ENCODE measurements at places on chromosomes 1 and 21.

GRCh38 chr1:181133969-181134418, 45.5 kb downstream of the IER5 start:
- no peak for DNase-seq

DNA sequence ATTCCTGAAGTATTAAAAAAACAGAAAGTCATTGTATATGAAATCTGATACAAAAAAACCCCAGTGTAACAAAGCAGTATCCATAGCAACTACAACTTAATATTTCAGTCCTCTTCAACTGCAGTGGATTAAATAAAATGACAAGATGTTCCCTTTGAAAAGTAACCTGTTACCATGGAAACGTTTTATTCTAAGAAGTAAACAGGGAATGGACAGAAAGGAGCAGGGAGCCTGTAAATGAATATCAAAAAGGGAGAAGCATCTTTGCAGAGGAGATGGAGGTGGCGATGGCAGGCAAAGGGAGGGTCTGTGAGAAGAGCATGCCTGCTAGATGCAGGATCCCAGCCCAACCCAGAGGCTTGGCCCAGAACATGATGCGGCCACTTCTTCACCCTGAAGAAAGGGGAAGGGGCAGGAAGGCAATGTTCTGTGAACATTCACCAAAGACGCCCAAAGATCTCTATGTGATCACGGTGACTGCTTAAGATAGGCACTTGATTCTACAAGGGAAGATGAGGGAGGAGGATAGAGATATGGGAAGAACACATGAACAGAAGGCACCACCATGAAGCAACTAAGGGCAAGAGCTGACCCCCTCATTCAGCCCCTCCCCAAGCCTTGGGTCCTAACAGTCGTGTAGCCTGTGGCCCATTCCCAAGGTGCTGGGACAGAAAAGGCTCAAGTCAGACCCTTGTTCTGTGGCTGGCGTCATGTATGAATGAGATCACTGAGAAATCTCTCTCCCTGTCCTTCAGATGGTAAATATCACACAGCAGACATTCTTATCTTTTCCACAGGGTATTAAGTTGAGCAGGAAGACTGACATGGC, 200.0 kb downstream of the SLC45A1 start:
- no peak for DNase-seq

GRCh38 chr1:29180497-29181412, 945 bp downstream of the SRSF4 start:
- no peak for DNase-seq

DNA sequence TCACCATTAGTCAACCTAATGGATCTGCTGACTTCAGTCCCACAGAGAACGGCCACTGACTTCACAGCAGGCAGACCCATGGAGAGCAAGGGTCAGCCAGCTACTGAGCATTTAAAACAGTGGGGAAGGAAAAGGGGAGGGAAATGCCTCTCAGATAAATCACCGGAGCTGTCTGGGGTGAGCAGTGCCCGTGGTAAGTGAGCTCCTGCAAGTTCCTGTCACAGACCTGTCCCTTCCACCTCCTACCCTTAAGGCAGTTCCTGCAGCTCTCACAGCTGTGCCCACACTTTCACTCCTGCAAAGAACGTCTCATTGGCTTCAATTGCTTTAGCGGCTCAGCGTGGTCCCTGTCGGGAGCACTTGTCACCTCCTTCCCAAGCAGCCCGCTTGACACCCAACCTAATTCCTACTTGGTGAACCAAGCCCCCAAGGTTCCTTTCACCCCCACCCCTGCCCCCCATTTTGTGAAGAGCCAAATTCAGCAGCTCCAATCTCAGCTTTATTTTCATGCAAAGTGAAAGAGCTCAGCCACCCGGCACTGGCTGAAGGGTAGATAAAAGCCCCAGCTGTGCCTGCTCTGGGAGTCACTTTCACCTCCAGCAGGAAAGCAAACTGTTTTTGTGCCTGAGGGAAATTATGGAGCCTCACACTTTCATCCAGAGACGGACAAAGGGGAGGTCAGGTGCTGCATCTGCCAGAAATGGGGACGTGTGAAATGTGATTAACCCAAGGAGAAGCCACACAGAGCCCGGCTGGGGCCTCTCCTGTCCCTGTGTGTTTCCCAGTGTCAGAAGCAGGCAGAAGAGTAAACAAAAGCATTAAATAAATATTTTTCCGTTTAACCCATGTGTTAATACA, 306.2 kb downstream of the TTLL7 start:
- no peak for DNase-seq

DNA sequence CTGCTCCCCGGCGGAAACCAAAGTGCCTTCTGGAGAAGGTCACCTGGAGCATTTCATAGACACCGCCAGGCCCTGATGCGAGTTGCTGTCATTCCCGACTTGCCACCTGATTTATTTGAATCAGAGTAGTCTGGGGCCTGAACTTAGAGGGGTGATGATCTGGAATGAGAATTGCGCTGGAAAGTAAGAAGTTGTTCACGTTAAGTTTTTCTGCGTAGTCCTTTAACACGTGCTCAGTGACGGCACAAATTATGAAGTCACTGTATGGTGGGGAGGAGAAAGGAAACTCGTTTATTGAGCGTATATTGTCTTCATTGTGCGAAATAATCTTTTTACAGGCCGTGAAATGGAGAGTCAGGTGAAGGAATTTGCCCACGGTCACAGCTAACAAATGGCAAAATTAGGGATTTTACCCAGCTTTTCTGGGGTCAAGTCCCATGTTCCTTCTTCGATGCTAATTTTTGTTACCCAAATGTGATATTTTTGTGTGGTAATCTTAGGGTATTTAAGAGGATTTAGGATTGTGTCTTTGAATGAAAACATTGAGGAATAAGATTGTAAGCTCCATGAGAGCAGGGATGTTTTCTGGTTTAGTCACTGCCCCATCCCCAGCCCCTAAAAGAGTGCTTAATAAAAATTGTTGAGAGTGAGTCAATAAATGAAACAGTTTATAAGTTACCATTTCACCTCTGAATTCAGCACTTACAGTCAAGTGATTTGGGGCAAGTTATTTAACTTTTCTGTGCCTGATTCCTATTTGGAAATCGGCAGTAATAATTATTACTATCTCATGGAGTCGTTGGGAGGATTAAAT, 46.4 kb upstream of the NBL1 start:
- DNase-seq = no peak

DNA sequence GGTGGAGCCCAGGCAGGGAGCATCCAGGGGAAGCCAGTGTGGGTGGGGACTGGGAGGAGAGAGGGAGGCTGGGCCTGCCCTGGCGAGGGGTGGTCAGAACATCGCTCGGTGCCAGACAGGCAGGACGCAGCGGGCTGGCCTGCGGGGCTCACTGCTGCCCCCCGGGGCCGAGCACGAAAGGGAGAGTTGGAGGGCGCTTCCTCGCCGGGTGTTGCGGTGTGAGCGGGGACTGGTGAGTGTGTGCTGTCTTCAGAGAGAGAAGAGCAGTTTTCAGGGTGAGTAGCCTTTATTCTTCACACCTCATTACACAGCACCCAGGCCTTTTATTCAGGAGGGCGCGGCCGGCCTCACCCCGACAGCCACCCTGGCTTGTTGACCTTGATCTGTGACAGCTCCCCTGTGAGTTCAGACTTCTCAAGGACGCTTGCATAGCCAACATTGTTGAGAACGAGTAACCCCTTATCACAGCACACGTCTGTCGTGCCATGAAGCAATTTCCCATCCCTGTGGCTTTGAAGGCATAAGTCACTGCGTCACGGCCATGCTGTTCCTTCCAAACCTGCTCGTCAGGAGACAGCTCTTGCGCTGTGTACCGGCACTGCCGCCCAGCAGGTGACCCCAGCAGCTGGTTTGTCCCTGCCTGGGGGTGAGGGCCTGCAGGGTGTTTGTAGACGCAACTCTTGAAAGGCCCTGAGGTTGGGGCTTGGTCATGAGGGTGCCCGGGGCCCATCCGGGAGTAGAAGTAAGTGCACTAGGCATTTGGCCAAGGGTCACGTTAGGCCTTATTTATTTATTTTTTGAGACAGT, 54.6 kb downstream of the PRKCZ start:
- no peak for DNase-seq

DNA sequence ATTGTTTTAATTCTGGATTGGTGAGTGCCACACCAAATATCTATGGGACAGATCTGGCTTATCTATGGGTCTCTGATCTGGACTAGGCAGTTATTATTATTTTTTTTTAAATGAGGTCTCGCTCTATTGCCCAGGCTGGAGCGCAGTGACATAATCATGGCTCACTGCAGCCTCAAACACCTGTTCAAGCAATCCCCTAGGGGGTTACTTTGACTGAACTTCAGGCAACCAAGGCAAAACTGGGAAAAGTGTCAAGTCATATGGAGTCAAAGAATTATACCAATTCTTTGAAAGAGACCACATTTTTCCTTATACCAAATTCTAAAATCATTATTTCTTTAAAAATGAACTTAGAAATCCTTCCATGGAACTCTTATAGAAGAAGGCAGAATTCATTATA, 129.1 kb upstream of the HOOK1 start:
- no peak for DNase-seq

Data from vagina (tissue), 2 donors.